Immature natural killer cell (primary cell): ENCODE measurements at places on chromosomes 2 and 18. TPM values are rescaled to one million over a fixed set of nuclear protein-coding genes. Genes with fewer than 3 reads are reported as not detected.

- peaks cover 1% of the 10 kb centered on the region for H3K4me1 ChIP-seq
- no peaks in the 10 kb centered on the region for H3K27me3 ChIP-seq
- H3K4me3 ChIP-seq = no peak overlapping the region
- peaks cover 48% of the 10 kb centered on the region for H3K36me3 ChIP-seq
- H3K27ac ChIP-seq = no peak overlapping the region
Measured at GRCh38 chr2:3348767-3349166, 28.9 kb downstream of the EIPR1 start.

DNA sequence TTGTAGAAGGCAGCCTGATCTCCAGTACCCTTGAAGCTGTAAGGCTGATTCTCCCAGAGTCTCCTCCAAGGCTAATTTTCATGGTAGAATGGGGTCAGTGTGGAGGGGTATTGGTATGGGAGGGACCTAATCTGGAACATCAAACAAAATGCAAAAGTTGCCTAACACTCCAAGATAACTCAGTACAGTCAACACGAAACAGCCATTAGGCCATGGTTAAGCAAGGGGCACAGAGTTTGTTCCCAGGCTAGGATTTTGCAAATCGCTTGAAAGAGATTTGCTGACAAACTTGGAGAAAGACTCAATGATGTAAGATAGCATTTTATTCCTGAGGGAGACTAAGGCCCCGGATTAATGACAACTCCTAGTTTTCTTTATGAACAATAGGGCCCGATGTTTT lies 5.4 kb downstream of the PID1 start:
- H3K27ac ChIP-seq = no peak overlapping the region
- DNase-seq = no peak
- H3K36me3 ChIP-seq = no peaks in the 10 kb centered on the region
- H3K4me3 ChIP-seq = no peak overlapping the region

- H3K36me3 ChIP-seq = no peaks in the 10 kb centered on the region
- no peak overlapping the region for H3K27ac ChIP-seq
- no peak overlapping the region for H3K4me3 ChIP-seq
- no peaks in the 10 kb centered on the region for H3K27me3 ChIP-seq
- no peak for DNase-seq
Measured at GRCh38 chr2:222900354-222900753, 39.5 kb downstream of the ACSL3 start.

- H3K4me3 ChIP-seq = no peak overlapping the region
- H3K27ac ChIP-seq = no peak overlapping the region
- no peak for DNase-seq
Measured at GRCh38 chr2:237042101-237042500, 43.6 kb upstream of the COPS8 start.

GRCh38 chr2:146992057-146992456 lies 852.8 kb upstream of the ACVR2A start:
- DNase-seq = no peak
- no peaks in the 10 kb centered on the region for H3K4me1 ChIP-seq
- no peak overlapping the region for H3K4me3 ChIP-seq
- H3K36me3 ChIP-seq = no peaks in the 10 kb centered on the region

GRCh38 chr2:74347742-74348141 lies 4.5 kb upstream of the SLC4A5 start:
- peaks cover 13% of the 10 kb centered on the region for H3K4me1 ChIP-seq
- no peak for DNase-seq
- H3K36me3 ChIP-seq = no peaks in the 10 kb centered on the region
- no peak overlapping the region for H3K27ac ChIP-seq
- H3K27me3 ChIP-seq = peaks cover 2% of the 10 kb centered on the region
- no peak overlapping the region for H3K4me3 ChIP-seq

DNA sequence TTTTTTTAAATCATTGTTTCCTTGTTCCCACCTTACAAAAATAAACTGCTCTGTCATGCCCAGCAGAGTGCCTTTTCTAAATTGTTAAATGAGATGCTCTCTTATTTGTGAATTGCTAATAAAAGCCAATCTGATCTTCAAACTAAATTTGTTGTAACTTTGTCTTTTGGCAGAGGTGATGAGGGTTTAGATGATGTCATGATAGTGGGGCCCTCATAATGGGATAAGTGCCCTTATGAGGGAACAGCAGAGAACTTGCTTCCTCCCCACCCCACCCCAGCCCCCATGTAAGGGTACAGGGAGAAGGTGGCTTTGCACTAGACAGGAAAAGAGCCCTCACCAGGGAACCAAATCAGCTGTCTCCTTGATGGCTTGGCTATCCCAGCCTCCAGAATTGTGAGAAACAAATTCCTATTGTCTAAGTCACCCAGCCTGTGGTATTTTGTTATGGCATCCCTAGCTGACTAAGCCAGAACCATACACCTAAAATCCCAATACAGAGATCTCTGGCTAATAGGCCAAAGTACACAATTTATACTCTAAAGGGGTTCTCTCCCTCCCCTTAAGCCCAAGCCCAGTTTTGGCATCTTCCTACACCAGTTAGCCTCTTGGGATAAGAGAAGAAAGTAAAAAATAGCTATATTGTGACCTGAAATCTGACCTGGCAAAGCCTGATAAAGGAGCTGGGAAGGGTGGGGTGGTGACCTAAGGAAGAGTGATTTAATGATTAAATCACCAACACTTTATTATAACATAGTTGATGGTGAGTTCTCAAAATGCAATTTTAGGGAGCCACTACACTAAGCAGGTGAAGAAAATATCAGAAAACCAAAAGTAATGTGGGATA lies 40.3 kb upstream of the HNRNPA3 start:
- no peak overlapping the region for H3K4me3 ChIP-seq
- H3K27ac ChIP-seq = no peak overlapping the region
- DNase-seq = no peak
- no peaks in the 10 kb centered on the region for H3K36me3 ChIP-seq
- H3K4me1 ChIP-seq = peaks cover 11% of the 10 kb centered on the region
- peaks cover 2% of the 10 kb centered on the region for H3K27me3 ChIP-seq

DNA sequence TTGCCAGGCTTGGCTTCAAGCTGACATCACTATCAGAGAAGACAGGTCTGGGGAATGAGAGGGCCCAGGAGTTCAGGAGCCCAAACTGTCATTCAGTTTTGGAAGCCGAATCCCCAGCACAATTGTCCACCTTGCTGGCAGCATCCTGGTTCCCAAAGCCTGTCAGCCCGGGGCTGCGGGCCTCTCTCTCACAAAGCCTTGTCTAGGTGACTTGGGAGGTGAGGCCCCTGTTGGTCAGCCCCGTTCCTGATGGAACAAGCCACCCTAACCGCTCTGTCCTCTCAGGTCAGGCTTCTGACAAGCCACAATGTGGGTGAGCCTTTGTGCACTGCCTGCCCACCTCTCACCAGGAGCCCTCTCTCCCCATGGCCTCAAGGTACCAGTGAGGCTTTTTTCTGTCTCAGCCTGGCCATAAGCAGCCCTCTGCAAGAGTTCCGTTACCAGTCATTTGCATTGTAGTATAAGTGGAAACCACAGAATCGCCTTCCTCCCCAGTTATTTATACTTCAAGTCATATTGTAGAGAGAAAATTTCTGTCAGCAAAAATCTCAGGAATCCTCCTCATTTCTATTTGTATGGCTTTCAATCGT lies 100.6 kb downstream of the MSH2 start:
- no peak for DNase-seq
- peaks cover 2% of the 10 kb centered on the region for H3K27me3 ChIP-seq
- H3K36me3 ChIP-seq = peaks cover 10% of the 10 kb centered on the region

DNA sequence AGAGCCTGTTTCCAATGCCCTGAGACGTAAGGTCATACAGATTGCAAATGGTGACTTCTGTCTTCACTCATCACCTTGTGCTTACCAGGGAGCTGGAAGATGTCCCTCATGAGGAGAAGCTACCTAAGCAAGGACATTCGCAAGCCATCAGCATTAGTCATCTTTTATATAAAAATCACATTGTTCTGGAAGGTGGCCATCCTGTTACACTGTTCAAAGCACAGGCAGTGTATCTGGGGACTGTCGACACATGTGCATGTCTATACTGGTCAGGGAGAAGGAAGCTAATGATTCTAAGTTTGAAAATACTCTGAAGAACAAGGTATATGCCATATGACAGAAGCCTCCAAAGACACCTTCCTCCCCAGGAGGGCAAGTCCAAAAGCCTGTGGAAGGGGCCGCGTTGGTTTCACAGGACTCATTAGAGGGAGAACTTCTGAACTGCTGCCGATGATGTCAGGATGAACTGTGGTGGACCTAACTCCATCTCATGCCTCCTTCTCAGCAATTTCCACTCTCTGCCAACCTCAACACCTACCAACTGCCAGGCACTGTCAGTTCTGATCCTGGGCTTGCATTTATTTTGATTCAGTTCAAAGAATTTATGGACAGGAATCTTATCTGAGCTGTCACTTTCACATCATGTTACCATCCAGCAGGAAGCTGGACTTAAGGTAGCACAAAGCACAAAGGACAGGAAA lies 39.4 kb downstream of the DNER start:
- H3K4me3 ChIP-seq = no peak overlapping the region
- H3K4me1 ChIP-seq = no peaks in the 10 kb centered on the region
- H3K36me3 ChIP-seq = no peaks in the 10 kb centered on the region
- H3K27ac ChIP-seq = no peak overlapping the region
- peaks cover 5% of the 10 kb centered on the region for H3K27me3 ChIP-seq

DNA sequence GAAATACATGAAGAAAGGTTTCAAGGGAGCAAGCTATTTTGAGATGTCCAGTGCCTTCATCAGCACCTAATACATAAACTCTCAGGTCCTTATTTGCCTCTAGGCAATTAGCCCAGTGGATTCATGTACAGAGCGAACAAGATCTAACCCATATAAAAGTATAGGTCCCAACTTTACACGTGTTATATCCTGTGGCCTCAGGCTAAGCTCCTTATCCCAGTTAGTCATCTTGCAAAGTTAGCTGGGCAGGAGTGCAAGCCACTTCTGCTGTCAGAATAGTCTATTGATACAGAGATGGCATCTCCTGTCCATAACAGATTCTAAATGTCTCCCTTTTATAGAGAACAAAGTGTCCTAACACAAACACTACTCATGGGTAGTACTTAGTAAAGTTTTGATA lies 203.9 kb upstream of the PIK3C3 start:
- peaks cover 4% of the 10 kb centered on the region for H3K27me3 ChIP-seq
- H3K36me3 ChIP-seq = no peaks in the 10 kb centered on the region
- no peak for DNase-seq
- no peak overlapping the region for H3K27ac ChIP-seq
- H3K4me1 ChIP-seq = no peaks in the 10 kb centered on the region

GRCh38 chr2:227853204-227853629 lies 18.2 kb upstream of the DAW1 start:
- H3K4me1 ChIP-seq = no peaks in the 10 kb centered on the region
- no peaks in the 10 kb centered on the region for H3K36me3 ChIP-seq
- no peak overlapping the region for H3K4me3 ChIP-seq
- H3K27me3 ChIP-seq = no peaks in the 10 kb centered on the region
- no peak for DNase-seq

- H3K36me3 ChIP-seq = no peaks in the 10 kb centered on the region
- H3K27ac ChIP-seq = no peak overlapping the region
- peaks cover 14% of the 10 kb centered on the region for H3K4me1 ChIP-seq
Measured at GRCh38 chr2:44009136-44009735, 13.4 kb upstream of the LRPPRC start.

- no peaks in the 10 kb centered on the region for H3K27me3 ChIP-seq
- no peak for DNase-seq
- H3K4me1 ChIP-seq = no peaks in the 10 kb centered on the region
- H3K36me3 ChIP-seq = no peaks in the 10 kb centered on the region
Measured at GRCh38 chr2:139155991-139156390, 375.8 kb upstream of the NXPH2 start.

GRCh38 chr2:196372276-196372809 lies 201.0 kb upstream of the STK17B start:
- no peaks in the 10 kb centered on the region for H3K36me3 ChIP-seq
- peaks cover 1% of the 10 kb centered on the region for H3K27me3 ChIP-seq
- H3K27ac ChIP-seq = no peak overlapping the region
- DNase-seq = no peak
- H3K4me1 ChIP-seq = no peaks in the 10 kb centered on the region

DNA sequence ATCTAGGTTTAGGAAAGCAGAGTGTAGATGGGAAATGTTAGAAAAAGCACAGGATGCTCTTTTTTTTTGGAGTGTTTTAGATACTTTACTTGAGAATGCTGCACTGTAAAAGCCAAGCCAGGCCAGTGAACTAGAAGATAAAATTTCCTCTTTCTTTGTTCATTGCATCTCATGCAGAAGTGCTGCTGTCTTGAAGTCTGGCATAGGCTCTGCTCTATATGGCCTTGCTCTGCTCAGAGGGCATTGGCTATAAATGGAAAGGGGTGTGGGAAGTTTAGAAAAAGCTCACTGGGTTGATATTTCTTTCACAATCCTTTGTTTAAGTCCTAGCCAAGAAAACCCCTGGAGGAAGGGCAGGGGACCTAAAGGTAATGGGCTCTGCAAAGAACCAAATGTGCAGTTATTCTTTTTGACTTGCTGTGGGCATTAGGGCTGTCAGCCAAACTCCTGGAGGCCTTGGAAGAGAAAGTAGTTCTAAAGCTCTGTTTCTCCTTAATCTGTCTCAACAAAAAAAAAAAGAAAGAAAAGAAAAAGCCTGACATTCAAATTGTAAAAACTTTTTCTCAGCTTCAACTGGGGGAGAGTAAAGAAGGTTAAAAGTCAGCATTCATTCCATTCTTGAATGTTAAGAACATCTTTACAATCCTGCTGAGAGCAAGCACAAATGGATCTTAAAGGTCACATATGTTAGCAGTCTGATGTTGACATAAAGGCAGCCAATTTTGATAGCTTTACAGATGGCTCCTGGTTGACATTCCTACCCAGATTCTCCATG lies 338.3 kb downstream of the GULP1 start:
- no peaks in the 10 kb centered on the region for H3K4me1 ChIP-seq
- no peak for DNase-seq
- H3K27me3 ChIP-seq = no peaks in the 10 kb centered on the region
- H3K27ac ChIP-seq = no peak overlapping the region

- no peak overlapping the region for H3K4me3 ChIP-seq
- no peak overlapping the region for H3K27ac ChIP-seq
- no peaks in the 10 kb centered on the region for H3K4me1 ChIP-seq
- no peak for DNase-seq
- H3K36me3 ChIP-seq = no peaks in the 10 kb centered on the region
Measured at GRCh38 chr2:38771632-38772031, 6.4 kb upstream of the GEMIN6 start.

Gene CCT4
- 110 TPM for polyA plus RNA-seq

Gene WDR12
- 17.8 TPM for polyA plus RNA-seq

Gene EPB41L5
- polyA plus RNA-seq = 5.8 TPM

Gene SCG2
- not detected for polyA plus RNA-seq

Gene WDR35
- polyA plus RNA-seq = 2.7 TPM

Gene GRB14
- polyA plus RNA-seq = 0.91 TPM
